ENCODE measurements at places on chromosomes 11 and 22.

- DNase-seq: no peak
These were observed 34.9 kb downstream of the DENND5A start for GRCh38 chr11:9230296-9230695.

GRCh38 chr22:43988116-43988820 lies 33.0 kb downstream of the SAMM50 start:
- DNase-seq: no peak

- DNase-seq: no peak
These were observed 712.0 kb downstream of the TBC1D22A start for GRCh38 chr22:47474464-47474863.

DNA sequence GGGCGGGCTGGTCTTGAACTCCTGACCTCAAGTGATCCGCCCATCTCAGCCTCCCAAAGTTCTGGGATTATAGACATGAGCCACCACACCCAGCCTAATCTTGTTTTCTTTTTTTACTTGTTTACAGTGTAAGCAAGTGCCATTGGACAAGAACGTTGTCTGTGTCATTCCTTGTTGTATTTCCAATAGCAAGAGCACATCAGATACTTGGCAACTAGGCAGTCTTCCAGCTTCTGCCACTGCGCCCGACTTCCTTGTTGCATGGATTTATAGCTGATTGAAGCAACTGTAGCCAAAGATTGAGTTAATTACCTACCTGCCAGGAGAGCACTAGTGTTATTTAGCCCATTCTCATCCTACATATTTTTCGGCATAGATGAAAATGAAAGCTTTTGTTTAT lies 3.1 kb upstream of the SGSM3 start:
- DNase-seq: no peak

DNA sequence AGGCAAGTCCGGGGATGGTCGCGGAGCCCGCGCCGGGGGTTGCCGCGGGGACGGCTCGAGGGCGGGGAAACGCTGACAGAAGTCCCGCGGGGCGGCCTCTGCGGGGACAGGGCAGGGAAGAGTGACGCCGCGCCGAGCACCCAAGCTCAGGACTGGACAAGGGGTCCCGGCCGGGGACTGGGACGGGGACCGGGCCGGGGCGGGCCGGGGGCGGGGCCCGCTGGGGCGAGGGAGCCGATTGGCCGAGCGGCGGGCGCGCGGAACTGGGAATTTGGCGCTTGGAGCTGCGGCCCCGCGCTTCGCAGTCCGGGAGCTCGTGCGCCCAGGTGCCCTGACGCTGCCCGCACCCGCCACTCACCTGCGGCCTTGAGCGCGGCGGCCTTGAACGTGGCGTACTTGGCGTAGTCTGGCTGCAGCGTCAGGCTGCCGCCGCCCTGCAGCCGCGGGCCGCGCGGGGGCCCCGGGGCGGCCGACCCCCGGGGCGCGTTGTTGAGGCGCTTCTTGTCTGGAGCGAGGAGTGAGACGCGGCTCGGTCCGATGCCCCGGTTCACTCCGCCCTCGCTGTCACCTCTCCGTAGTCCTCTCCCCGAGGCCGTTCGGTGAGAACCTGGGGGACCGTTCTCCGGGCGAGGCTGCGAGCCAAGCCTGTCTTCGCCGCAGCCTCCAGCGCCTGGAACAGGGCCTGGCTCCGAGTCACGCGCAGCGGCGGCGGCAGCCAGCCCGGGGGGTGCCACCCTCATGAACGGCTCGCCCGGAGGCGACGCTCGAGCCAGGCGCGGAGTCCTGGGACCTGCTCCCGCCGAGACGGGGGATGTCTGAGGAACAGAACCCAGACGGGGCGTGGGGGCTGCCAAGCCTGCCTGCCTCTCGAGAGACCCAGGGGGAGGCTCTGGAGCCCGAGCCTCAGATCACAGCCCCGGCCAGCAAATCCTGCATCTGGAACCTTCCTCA lies 4.5 kb downstream of the SHISA8 start:
- DNase-seq: peak; percentile 46

- no peak for DNase-seq
These were observed 38.8 kb downstream of the OSBPL5 start for GRCh38 chr11:3126207-3126865.

DNA sequence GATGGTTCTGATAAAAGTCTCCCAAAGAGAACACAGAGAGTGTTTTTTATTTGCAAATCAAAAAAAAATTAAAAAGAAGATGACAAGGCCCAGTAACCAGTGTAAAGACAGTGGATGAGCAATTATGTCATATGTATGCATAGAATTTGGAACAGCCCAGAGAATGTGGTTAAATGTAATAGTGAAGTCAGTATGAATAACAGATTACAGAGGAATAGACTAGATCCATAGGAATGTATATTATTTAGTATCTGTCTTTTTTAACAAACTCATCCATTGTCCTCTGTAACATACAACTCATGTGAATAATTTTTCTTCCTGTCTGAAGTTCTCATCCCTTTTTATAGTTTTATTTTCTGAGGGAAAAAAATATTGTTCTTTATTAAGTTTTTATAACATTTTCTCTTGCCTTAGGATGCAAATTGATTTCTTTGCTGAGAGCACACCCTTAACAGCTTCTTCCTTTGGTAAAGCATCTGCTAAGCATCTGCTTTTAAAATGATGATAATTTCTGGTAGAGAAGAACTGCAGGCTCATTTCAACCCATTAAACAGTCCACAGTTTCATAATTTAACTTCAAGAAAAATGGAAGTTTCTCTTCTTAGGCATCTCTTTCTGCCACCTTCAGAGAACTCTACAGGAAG lies 266.5 kb upstream of the MTNR1B start:
- DNase-seq: no peak

GRCh38 chr11:14977101-14977880 lies 5.1 kb upstream of the CALCA start:
- no peak for DNase-seq

DNA sequence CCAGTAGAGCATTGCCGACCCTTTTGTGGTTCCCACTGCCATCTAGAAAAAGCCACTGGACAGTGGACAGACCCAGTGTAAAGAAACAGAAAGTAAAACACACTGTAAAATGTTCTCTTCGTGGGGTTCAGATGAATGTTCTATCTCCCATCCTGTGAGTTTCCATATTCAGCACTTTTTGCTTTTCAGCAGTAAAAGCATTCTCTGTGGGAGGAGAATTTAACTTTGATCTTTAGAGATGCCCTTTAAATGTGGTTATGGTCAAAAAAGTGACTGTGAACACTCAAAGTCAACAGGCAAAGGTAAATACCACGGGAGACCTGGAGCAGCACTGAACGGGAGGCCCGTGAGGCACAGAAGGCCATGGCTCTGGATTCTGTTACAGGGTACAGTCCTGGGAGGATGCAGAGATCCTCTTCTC lies 53.9 kb downstream of the FLI1 start:
- no peak for DNase-seq

All from stimulated activated CD4-positive, alpha-beta T cell treated with anti-CD3 and anti-CD28 coated beads, Interleukin-4, amount 100 ng/mL, for 1 hour (primary cell).